ENCODE measurements at places on chromosomes 1 and 21.

GRCh38 chr1:217562229-217562878 is 68.5 kb downstream of the GPATCH2 start:
- no peak for DNase-seq

DNA sequence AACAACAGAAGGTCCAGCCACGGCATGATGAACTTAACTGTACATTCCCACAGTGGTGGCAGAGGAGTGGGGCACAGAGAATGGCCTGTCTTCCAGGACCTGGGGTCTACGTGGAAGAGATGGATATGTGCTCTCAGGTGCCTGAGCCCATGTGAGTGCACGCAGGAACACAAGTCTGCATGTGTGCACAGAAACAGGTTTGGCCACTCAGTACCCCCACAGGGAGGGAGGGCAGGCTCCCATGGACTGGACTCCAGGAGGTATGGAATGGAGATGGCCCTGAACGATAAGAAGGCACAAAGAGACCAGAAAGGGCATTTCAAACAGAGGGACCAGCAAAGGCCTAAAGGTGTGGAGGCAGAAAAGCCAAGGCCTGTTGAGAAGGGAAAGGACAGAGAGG is 10.8 kb downstream of the COL9A2 start:
- no peak for DNase-seq

DNA sequence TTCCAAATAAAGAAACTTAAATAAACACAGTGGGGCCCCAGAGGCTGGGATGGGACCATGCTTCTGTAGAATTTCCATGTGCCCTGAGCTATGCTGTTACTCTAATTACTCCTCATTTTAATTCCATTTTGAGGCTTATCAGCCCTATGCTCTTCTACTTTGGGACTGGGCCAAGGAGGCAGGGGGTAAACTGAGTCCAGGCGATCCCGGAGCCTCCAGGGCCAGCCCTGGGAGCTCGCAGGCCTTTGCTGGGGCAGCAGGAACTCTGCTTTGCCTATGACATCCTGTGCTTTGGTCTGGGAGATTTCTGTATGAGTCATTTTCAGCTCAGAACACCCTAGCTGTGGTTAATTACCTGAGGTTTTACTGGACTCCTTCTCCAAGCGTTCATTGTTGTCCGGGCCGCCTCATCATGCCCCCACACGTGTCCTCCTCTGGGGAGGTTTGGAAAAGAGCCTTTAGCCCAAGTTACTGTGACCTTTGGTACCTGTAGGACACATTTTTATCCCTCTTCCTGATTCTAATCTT is 95.7 kb downstream of the RHOU start:
- no peak for DNase-seq

DNA sequence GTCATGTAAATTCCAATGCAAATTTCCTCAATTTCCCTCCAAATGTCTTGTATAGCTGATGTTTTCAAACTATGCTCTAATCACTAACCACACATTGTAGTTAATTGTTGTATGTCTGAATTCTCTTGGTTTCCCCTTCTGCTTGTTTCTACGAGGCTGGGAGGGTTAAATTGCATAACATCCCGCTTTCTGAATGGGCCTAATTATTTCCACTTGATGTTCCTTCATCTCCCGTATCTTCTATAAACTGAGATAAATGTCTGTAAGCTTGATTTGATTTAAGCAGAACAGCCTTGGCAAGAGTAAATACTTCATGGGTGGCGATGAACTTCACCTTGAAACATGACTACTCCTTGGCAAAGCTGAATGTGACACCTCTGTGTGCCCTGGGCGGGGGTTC is 72.2 kb downstream of the SERINC2 start:
- no peak for DNase-seq

- no peak for DNase-seq
Observed at GRCh38 chr1:30332116-30333094, 391.0 kb downstream of the MATN1 start.

DNA sequence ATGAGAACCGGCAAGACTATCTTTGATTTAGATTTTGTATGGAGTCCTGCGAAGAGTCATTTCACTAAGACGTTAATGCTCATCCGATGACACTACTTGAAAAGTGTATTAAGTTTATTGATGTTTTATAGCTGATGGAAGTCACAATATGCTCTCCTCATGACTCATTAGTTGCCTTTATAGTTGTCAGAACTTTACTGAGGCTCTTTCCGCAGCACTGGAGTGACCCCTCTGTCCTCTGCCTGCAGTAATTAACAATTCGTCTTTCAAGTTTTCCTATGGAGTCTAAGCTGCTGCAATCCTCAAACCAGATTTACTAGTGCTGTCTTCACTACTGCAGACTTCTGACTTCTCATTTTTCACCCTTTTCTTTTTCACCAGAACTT is 853 bp downstream of the USP16 start:
- no peak for DNase-seq

DNA sequence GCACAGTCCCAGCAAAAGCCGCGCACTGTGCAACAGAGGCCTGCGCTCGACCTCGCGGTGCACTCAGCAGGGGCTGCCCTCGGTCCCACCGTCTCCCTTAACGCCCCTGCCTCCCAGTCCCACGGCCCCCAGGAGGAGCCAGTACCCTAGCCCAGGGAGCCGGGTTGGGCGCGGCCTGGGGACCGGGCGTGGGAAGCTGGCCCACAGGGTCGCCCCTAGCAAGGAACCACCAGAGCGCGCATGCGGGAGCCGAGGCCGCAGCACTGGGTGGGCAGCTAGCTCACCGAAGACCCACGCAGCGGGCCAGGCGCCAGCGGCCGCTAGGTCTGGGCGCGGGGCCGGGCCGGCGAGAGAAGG is 21.6 kb upstream of the ZNF678 start:
- DNase-seq, result no peak

DNA sequence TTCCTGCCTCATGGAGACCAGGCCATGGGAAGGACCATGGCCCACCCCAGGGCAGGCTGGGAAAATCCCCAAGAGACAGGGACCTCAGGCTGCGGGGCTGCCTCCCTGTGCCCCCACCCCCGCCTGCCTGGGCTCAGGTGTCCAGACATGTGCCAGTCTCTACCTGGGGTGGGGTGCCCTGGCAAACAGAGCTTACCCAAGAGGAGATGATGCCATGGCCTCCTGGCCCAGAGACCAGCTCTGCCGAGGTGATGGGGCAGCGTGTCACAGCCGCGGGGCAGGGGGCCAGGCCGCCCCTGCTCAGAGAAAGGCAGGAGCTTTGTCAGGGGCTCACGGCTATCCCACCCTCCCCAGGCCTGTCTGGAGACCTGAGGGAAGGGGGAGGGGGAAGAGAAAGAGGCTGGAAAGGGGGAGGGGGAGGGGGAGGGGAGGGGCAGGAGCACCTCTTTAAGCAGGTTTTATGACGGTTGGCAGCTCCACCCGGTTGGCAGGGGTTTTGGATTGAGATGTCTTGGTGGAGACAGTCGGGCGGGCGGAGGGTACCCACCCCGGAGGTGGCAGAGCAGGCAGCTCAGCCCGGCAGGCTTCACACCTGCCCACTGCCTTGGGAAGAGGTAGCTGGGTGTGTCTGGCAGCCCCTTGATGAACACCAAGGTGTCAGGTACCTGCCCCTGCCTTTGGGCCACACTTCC is 101.5 kb upstream of the IFFO2 start:
- no peak for DNase-seq

GRCh38 chr1:231211005-231211857 is 29.8 kb upstream of the GNPAT start:
- peak; percentile 62 for DNase-seq

GRCh38 chr1:11770011-11770410 is 8.0 kb downstream of the C1orf167 start:
- DNase-seq, result no peak

DNA sequence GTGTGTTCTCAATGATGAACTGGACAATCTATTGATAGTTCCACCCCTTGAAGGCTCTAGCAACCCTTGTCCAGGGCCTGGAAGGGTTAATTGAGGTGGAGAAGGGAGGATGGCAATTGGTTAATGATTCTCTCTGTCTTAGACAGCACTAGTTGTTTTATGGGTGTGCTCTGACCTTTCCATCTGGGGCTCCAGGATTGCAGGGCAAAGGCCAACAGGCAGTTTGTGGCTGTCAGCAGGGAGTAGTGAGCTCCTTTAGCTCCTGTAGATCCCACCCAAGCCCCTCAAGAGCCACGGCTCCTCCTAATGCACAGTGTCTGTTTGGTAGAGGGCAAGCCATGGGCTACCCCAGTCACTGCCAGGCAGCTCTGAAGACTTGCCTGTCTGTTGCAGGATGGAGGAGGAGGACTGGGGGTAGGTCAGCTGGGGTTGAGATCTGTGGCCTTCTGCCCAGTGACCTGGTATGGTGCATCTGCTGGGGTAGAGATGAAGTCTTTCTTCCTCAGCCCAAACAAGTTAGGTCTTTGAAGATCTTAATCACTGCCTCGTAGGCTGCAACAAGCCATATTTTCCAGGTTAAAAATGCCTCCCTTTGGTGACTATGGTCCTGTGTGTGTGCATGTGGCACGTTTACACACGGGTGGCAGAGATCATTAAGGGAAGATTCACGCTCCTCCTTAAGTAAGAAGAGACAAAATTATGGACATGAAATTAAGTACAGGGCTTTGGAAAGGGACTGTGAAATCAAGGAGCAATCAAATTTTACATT is 7.7 kb downstream of the MROH7 start:
- DNase-seq, result no peak

Measured in activated CD8-positive, alpha-beta memory T cell treated with anti-CD3 and anti-CD28 coated beads for 1 hour (primary cell).